Right ventricle myocardium inferior (tissue), 1 donor: ENCODE measurements at places on chromosomes 7 and 10. TPM values are rescaled to one million over a fixed set of nuclear protein-coding genes. Genes with fewer than 3 reads are reported as not detected.

ADAM8 gene
- 2.0 TPM for total RNA-seq

DNA sequence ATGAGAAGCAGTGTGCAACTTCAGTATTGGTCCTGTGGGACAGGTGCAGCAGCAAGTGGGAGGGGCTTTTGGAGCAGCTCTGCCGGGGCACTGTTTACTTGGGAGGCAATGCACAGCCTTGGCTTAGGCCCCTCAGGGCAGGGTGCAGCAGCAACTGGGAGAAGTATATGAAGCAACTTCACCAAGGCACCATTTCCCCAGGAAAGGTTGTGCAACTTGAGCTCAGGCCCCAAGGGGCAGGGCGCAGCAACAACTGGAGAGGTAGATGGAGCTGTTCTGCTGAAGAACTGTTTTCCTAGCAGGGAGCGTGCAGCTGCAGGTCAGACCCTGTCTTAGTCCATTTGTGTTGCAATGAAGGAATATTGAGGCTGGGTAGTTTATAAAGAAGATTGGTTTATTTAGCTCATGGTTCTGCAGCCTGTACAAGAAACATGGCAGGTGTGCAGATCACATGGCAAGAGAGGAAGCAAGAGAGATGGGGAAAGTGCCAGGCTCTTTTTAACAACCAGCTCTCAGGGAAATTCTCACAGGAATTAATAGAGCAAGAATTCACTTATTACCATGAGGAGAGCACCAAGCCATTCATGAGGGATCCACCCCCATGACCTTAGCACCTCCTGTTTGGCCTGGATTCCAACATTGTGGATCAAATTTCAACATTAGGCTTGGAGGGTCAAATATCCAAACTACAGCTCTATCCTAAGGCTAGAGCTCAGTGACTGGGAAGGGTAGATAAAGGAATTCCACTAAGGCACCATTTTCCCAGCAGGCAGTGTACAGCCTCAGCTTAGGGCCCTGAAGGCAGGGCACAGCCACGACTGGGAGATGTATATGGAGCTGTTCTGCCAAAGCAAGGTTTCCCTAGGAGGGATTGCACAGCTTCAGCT lies 10.9 kb downstream of the GPR141 start:
- DNase-seq: peak; percentile 79

LEP gene
- total RNA-seq: 2.7 TPM

- no peak for DNase-seq
Measured at GRCh38 chr10:125782616-125783015, 7.0 kb upstream of the MMP21 start.

DNA sequence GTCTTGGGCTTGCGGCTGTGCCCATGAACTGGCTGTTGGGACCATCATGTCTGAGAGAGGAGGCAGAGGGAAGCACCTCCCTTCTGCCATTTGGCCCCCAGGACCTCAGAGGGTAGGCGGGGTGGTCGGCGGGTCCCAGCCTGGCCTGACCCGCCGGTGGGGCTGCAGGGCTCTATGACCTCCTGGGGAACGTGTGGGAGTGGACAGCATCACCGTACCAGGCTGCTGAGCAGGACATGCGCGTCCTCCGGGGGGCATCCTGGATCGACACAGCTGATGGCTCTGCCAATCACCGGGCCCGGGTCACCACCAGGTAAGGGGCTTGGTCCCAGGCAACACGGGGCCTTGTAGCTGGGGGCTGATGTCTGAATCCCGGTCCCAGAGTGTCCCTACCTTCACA lies 14.1 kb downstream of the SUMF2 start:
- no peak for DNase-seq

GRCh38 chr7:54615537-54615936 lies 73.4 kb downstream of the VSTM2A start:
- DNase-seq: no peak

GRCh38 chr10:72567889-72568640 lies 57.8 kb downstream of the MICU1 start:
- no peak for DNase-seq

GRCh38 chr7:17651863-17652385 lies 288.4 kb downstream of the SNX13 start:
- no peak for DNase-seq

DNA sequence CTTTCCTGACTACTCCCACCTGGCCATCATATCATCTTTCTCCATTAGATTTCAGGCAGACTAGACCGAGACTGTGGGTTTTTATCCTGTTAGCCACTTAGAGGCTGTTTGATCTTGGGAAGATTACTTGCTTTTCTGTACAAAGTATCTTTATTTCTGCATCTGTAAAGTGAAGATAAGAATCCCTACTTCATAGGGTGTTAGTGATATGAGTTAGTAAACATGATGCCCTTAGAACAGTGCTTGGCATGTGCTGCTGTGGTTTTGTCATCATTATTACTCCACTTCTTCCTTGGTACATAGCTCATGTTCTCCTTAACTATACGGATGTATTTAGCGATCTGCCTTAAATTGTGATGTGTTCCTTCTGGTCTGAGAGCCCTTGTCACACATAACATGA lies 165.2 kb downstream of the AUTS2 start:
- DNase-seq: no peak

PTF1A gene
- not detected for total RNA-seq

DLX5 gene
- not detected for total RNA-seq

- no peak for DNase-seq
Measured at GRCh38 chr10:132784866-132785722, 853 bp downstream of the NKX6-2 start.

DNA sequence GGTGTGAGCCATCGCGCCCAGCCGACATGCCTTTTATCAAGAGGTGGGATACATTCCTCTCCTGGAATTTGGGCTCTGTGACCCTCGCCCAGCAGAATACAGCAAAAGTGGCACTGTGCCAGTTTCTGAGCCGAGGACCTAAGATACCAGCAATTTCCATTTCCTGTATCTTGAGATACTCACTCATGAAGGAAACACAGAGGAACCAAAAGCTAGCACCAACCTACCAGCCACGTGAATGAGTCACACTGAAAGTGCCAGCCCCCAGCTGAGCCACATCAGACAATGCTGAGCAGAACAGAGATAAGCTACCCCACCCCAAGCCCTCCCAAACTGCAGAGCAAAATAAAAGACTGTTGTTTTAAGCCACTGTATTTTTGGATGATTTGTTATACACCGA lies 56.3 kb downstream of the CACUL1 start:
- DNase-seq: no peak

GRCh38 chr7:103240806-103241205 lies 56.4 kb upstream of the PMPCB start:
- DNase-seq: no peak

DNA sequence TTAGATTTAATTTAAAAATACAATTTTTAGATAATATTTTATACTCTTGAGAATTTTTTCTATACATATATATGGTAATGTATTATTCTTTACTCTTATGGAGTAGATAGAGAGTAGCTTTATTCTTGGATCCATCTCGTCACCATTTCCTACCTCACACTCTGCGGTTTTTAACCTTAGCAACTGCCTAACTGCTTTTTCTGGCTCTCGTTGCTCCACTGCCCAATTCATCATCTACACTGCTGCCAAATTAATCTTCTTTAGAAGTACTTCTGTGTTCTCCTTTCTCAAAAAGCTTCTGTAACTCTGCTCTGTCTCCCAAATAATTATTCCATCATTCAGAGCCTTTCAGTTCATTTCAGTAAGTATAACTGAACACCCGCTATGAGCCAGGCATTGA lies 35.3 kb downstream of the CAPZA2 start:
- no peak for DNase-seq

FFAR4 gene
- total RNA-seq: 0.24 TPM

- DNase-seq: no peak
Measured at GRCh38 chr10:17548162-17548561, 69.0 kb downstream of the HACD1 start.

GPR85 gene
- 0.62 TPM for total RNA-seq

CRHR2 gene
- 0.35 TPM for total RNA-seq

DNA sequence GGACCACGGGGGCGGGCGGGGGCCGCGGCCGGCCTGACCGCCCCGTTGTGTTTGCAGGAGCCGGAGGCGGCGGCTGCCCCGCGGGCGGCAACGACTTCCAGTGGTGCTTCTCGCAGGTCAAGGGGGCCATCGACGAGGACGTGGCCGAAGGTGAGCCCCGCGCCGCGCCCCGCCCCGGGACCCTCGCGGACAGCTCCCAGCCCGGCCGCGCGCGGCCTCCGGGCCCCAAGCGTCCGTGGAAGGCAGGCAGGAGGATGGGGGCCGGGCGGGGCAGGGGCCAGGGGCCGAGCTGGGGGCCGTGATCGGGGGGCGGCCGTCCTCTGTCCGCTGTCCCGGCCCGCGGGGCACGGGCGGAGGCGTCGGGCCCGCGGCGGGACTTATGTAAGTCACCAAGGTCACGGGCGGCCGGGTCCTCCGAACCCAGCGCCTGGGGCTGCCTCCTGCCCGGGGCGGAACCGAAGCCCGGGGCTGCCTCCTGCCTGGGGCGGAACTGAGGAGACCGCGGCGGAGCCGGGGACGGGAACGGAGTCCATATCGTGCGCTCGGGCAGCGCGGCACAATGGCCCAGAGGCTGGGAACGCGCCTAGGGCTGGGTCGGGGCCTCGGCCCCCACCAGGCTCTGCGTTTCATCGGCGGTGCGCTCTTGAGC lies 497 bp downstream of the PPP2R2D start:
- peak; percentile 88 for DNase-seq

NPC1L1 gene
- total RNA-seq: 0.05 TPM

DNA sequence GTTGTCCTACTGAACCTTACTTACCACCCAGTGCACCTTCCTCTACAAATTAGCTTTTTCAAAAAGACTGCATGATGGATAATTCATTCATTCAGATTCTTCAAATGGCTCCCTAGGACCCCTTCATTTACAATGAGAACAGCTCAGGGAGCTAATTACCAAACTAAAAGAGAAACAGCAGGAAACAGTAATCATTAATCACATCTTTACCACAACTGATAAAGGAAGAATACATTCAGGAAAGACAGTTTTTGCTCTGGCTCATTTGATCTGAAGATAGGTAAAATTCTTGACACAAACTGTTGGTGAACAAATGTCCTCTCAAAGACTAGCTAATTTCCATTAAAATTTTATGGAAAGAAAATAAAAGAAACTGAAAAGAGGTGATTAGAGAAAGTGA lies 1652.7 kb upstream of the LRRTM3 start:
- no peak for DNase-seq

- DNase-seq: no peak
Measured at GRCh38 chr7:141999058-141999623, 3.5 kb downstream of the MGAM start.

C10orf67 gene
- total RNA-seq: 0.51 TPM

CCDC172 gene
- total RNA-seq: not detected

RAPGEF5 gene
- 9.4 TPM for total RNA-seq

LARP4B gene
- 58.9 TPM for total RNA-seq
